ENCODE measurements at places on chromosomes 3 and 15. TPM values are rescaled to one million over a fixed set of nuclear protein-coding genes. Genes with fewer than 3 reads are reported as not detected.
A peak's percentile ranks its signal among the peaks of the same experiment; 100 is the strongest.

DNA sequence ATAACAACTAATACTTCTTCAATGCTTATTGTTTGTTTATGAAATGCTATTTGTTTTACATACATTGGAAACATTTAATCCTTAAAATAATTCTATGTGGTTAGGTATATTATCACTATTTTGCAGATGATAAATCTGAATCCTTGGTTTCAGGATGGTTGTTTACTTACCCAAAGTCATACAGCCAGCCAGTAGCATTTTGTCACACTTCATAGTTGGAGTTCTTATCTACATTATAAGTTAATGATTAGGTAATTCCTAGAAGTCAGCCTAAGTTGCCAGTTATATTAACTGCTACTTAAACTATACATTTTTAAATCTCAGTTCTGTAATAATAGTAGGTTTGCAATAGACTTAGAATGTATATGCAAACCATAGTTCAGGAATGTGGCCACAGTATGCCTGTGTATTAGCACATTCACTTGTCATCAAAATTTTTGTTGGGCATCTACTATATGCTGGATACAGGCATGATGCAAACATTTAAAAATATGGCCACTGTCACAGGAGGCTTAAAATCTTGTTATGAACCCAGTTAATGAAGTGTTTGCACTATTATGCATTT lies 187.9 kb downstream of the UBE2E2 start:
- no peak for DNase-seq

GRCh38 chr3:95277613-95278012 lies 1214.8 kb downstream of the NSUN3 start:
- no peak for DNase-seq

DNA sequence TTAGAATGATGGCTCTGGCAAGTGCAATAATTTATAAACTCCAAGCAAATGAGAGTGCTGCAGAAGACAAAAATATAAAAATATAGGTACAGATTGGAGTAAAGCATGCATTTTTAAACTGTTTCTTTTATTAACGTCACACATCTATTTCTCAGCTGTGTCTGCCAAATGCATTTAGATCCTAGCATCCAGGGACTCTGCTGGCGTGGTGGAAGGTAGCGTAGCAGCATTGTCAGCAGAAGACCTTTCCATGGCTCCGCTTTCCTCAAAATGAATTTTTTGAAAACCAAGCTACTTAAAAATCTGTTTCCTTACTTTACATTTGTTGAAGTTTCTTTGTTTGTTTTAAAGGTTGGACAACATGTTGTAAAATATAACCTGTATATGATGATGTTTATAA lies 16.3 kb upstream of the ATP10A start:
- no peak for DNase-seq

GRCh38 chr3:136396916-136397315 lies 146.8 kb downstream of the PCCB start:
- no peak for DNase-seq

- no peak for DNase-seq
Observed at GRCh38 chr3:170258105-170258487, 35.9 kb downstream of the PRKCI start.

DNA sequence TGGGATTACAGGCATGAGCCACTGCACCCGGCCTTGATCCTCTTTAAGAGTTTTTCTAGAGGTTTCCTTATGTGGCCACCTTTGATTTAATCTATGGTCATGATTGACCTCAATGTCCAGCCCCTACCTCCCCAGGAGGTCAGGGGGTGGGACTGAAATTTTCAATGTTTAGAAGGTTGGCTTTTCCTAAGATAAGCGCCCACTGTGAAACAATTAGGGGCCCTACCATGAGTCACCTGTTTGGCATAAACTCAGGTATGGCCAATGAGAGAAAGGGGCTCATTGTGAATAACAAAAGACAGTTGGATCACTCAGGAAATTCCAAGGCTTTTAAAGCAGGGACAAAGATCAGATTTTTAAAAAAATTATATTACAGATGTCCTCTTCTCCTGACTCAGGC lies 51.1 kb downstream of the ZBTB11 start:
- no peak for DNase-seq

DNA sequence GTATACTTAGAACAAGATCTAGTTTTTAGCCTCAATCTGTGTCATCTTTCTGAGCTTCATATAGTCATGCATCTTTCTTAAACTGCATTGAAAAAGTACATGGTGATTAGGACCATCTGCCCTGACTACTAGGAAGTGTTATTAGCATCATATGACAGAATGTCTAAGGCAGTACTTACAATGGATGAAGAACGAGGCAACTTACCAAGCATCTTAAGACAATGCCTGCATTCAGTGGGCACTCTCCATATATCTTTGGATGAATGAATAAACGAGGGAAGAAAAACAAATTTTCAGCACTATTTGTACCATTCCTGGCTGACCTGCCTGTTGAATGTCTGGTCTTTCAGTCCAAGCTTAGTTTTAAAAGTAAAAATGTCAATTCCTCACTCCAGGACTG lies 185.4 kb upstream of the EPHA3 start:
- DNase-seq: no peak

GRCh38 chr3:182782149-182782548 lies 11.2 kb upstream of the ATP11B start:
- DNase-seq: no peak

GRCh38 chr15:91861223-91861622 lies 7.7 kb downstream of the SLCO3A1 start:
- DNase-seq: no peak

DNA sequence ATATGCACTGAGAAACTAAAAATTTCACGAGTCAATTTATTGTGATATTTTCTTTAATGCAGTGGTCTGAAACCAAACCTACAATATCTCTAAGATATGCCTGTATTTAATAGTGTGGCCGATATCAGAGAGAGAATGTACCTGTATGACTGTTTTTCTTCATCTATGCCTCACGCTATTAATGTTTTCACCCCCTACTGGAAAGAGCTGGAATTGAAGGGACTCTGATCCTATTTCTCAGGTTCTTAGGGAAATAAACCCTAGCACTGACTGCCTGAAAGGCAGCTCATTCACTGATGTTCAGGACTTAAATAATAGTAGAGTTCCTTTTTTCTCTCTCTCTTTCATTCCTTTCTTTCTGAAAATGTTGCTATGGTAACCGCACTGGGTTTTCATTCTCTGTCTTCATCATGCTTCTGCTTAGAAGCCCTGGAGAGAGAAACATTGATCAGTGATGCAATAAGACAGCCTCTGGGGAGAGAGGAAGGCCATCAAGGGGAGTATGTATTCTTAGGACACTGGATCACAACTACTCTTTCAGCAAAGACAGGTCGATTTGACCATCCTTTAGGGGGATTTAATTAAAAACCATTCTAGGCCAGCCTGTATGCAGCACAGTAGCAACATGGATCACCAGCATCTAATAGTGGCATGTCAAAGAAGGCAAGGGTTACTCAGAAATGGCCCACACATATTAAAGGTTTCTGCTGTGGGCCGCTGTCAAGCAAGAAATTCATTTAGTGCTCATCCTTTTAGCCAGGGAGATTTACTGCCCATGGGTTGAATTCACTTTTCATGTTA lies 1135.7 kb downstream of the IGSF11 start:
- DNase-seq: peak; percentile 7

DNA sequence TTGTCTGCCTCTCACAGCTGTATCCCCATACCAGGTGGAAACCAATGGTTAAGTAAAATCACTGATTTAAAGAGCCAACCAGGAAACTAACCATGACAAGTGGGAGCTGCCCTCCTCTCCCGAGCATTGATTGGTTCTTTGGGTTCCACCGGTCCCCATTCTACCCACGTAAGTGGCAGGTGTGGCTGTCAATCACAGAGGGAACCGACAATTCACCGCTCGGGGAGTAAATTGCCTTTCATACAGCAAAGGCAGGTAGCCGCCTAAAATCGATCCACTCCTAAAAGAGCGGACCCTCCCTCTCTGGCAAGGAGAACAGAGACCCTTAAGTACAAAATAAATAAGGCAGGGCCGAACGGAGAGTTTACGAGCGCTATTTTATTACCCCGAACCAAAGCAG lies 1.2 kb downstream of the ERC2 start:
- peak; percentile 91 for DNase-seq

DNA sequence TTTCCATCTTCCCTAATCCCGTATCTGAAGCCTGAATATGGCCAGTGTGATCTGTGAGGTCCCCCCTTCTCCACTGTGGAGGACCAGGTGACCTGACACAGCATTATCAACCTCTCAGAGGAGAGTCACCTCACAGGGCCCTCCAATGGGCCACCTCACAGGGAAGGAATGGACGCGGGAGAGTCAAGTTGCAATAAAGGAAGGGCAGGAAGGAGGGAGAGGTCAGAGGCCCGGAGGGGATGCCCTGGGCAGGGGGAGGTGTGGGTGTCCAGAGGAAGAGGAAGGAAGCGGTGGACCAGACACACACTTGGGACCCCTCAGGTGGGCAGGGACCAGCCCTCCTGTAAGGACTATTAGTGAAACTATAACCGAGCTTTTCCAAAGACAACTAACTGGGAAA lies 14.6 kb upstream of the LRRC15 start:
- DNase-seq: no peak

- no peak for DNase-seq
Observed at GRCh38 chr3:59446775-59447465, 397.1 kb upstream of the CFAP20DC start.

The PRTG gene
- polyA plus RNA-seq: 7.8 TPM

The GPD1L gene
- 7.5 TPM for polyA plus RNA-seq

The RTP1 gene
- polyA plus RNA-seq: not detected

The FRMD4B gene
- polyA plus RNA-seq: 10.8 TPM

The CFAP100 gene
- polyA plus RNA-seq: not detected
